ENCODE measurements at places on chromosomes 3 and 15.

DNA sequence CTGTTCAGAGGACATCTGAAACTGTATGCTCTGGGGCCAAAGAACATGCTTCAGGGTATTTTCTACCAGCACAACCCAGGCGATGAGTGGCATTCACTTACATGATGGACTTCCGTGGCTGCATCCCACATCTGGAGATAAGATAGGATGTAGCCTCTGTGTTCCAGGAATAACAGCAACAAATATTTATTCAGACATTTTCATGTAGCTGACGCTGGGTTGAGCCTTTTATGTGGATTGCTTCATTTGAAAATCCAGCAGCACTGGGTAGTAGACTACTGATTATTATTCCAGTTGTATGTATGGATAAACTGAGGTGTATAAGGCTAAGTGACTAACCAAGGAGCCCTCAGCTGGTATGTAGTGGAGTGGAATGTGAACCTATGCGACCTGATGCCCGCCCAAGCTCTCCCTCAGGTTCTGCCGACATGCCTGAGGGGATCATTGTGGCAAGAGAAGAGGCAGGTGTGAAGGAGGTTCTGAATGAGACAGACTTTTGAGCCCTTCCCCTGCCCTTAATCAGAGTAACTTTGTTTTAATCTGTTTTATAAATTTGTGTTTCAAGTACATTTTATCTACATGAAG is 25.9 kb upstream of the ABHD10 start:
- no peak for ATAC-seq

DNA sequence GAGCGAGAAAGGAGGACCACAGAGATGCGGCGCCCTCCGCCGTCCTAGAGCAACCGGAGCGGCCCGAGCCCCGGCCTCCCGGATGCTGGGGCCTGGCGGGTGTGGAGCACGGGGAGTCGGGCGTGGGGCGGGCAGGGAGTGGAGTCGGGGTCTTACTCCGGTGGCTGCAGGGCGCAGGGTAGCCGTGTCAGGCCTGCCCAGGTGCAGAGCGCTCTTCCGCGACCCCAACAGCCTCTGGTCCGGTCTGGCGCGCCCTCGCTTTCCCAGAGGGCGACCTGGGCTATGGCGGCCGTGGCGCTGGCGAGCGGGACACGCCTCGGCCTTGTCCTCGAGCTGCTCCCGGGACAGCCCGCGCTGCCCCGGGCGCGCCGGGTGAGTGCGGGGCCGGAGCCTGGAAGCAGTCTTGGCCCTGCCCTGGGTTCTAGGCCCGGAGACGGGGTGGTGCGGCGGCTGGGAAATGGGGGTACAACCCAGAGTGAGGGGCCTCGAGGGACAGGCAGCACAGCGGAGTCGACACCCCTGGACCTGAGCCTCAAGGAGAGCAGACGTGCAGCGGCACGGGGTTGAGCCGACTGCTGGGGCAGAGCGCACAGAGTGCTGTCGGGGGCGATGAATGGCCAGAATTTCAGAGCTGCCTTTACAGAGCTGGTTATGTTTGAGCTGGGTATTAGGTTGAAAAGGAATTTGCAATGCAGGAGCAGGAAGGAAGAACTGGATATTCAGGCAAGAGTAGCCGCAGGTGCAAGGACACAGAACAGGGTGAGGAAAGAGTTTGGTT is at the start of gene ZNF662:
Gene ZNF662, plus strand, starts transcription at position 73 of the 778 bp plus-strand sequence. CDS start 1,973 bp downstream, outside the sequence.
- peak; percentile 88 for ATAC-seq

DNA sequence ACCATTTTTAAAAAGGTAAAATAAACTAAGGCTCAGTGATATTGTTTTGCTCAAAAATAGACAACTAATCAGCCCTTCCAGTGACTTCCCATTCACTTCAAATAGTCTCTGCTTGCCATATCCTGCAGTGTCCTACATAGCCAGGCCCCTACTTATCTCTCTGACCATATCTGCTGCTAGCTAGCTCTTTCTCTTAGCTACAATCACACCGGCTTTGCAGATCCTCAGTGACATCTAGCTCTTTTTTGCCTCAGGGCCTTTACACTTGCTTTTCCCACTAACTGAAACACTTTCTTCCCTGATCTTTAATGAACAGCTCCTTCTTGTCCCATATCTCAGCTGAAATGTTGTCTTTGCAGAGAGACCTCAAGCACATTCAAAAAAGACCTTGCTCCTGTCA is 161.3 kb downstream of the IL5RA start:
- no peak for ATAC-seq

- no peak for ATAC-seq
Observed at GRCh38 chr3:9685216-9686049, 18.2 kb upstream of the CPNE9 start.

GRCh38 chr3:27521179-27521871 is 37.1 kb upstream of the SLC4A7 start:
- ATAC-seq = peak; percentile 94

DNA sequence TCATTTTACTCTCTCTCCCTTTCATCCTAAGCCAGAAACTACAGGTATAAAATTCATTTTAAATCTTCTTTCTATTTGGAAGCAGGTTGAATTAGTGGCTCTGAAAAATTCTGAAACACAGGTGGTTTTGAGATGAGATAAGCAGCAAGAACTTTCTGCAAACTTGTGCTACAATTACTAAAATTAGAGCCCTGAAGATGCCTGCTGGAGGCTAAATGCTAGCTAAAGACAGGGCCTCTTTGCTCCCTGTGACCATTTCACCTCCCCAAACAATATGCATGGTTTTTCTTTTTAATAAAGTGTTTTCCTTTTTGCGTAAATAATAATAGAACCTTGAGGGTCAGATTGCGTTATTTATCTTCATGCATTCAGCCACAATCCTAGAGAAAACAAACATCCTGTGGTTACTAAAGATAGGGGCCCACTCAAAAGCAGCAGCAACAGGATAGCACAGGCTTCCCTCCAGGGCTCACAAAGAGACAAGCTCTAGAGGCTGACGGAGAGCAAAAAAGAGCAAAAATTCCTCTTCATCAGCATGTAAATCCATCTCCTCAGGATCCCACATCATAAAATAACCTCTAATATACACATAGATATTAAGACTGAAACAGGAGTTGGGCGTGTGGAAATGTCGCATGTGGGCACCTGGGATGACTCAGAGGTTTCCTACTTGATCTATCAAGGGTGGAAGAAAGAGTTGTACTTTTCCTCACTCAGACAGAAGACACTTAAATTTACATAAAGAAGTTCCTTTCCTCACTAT is 26.5 kb upstream of the CP start:
- no peak for ATAC-seq

- no peak for ATAC-seq
Observed at GRCh38 chr3:189058071-189058470, 113.7 kb upstream of the TPRG1 start.

GRCh38 chr15:34609102-34610057 is 25.9 kb upstream of the GOLGA8B start:
- no peak for ATAC-seq
